Stimulated activated CD4-positive, alpha-beta T cell treated with anti-CD3 and anti-CD28 coated beads, Interleukin-1b, Interleukin-23, amount 100 ng/mL, for 1 hour (primary cell): ENCODE measurements at places on chromosomes 13 and 19.

DNA sequence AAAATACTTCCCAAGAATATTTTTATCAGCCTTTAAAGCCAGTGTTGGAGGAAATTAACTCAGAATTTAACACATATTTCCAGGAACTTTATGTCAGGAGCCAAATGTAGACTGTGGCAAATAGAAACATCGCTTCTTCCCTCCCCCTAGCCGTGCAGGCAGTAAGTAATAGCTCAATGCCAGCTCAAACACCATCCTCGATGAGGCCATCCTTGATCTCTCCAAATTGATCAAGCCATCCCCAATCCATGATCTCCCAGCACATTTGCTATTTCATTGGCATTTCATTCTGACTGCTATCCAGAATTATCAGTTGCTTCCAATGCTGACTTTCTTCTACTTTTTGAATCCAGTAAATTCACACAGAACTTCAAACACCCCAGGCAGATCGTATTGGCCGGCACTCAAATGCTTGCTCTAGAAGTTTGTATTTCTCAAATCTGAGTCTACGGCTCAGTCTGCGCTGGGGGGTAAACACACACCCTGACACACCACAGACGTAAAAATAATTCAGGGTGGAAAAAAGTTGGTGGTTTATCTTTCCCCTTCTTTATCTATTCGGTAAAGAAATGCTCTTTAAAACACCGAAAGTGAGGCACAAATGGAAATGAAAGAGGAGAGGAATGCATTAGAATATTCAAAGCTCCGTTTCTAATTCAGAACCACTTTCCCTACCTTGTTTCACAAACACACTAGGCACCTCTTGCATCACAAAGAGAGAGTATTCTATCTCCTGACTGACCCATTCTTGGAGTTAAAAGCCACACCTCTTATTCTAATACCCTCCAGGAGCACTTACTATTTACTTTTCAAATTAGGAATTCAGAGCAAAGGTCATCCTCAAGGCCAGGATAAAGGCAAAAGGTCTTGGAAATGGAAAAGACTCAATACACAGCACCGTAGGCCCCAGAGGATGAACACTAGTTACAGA, 991 bp downstream of the OBI1 start:
- no peak for DNase-seq

DNA sequence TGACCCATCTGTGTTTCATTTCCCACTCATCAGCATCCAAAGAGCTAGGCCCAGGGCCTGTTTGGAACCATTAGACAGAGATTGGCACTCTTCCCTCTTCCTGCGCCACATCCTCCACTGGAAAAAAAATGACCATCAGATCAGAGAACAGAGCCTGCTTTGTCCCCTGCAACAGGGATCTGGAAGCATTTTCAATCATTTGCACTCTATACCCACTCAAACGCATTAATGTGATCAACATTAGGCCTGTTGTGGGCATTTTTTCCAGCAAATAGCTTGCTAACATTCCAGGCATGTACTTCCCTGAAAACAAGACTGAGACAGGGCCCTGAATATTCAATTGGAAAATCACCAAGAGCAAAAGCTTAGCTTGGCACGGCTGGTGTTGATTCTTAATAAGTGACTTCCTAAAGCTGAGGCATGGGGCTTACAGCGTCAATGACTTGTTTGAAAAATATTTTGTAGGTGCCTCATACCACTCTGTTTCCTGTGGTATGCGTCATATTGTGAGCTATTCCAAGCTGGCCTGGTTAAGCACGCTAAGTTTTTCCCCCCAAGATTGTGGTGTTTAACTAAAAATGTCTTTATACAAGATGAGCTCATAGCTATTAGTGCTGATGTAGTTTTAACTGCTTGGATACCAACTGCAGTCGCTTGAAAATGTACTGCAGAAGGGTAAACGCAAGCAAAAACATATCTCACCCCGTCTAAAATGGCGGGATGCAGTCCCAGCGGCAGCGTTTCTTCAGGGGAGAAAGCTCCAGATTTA, 404.4 kb downstream of the SPRY2 start:
- no peak for DNase-seq

DNA sequence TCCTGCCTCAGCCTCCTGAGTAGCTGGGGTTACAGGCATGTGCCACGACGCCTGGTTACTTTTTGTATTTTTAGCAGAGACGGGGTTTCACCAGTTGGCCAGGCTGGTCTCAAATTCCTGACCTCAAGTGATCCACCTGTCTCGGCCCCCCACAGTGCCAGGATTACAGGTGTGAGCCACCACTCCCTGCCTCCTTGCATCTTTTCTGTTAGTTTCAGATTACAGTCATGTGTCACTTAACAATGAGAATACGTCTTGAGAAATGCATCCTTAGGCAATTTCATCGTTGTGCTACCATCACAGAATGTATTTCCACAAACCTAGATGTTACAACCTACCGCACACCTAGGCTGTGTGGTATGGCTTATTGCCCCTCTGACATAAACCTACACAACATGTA, 180.4 kb downstream of the TM9SF2 start:
- DNase-seq: no peak

DNA sequence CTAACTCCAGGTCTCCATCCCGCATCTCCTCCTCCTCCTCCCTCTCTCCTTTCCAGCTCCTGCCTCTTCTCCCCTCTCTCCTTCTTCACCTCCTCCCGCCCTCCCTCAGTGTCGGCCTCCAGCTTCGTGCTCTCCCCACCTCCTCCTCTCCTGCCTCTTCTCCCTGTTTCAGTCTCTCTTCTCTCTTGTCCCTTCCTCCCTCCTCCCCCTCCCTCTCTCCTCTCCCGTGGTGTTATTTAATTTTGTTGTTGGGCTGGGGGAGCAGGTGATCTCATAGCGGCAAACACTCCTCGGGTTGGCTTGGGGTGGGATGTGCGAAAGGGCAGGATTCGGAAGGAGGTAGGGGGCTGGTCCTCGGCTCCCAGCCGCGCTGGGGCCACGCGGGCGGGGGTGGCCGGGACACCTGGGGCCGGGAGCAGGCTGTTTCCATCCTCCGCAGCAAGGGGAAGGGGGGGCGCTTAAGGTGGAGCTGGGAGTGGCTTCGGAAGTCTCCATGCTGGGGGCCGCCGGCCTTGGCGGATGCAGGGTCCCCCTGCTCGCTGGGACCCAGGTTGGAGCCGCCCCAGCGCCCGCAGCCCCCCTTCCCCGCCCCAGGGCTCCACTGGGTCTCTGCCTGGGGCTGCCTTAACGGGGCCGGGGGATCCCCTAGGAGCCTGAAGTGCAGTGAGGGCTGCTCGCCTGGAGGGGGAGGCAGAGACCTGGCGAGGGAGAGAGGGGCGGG, at the start of gene CA11:
TSS of gene CA11 (minus strand) at position 187 of the 721 bp plus-strand sequence. CDS start 555 bp downstream, outside the sequence.
- peak; percentile 81 for DNase-seq

DNA sequence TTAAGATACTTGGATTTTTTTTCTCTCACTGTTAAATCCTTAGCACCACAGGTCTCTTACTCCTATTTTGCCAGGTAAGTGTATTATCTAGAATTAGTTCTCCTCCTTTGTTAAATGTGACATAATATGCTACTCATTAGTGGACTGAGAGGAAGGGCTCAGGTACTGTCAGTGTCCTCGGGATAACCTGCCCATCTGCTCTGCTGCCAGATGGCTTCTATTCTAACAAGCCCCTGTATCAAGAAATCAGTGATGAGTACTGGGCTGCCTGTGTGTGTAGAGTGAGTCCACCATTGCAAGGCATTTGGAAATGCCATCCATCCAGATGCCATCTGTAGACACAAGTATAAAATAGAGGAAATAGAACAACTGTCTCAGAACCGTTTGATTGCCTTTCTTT, 209.6 kb downstream of the ATP8A2 start:
- no peak for DNase-seq

GRCh38 chr13:45807520-45808099, 43.9 kb downstream of the SIAH3 start:
- DNase-seq: no peak

DNA sequence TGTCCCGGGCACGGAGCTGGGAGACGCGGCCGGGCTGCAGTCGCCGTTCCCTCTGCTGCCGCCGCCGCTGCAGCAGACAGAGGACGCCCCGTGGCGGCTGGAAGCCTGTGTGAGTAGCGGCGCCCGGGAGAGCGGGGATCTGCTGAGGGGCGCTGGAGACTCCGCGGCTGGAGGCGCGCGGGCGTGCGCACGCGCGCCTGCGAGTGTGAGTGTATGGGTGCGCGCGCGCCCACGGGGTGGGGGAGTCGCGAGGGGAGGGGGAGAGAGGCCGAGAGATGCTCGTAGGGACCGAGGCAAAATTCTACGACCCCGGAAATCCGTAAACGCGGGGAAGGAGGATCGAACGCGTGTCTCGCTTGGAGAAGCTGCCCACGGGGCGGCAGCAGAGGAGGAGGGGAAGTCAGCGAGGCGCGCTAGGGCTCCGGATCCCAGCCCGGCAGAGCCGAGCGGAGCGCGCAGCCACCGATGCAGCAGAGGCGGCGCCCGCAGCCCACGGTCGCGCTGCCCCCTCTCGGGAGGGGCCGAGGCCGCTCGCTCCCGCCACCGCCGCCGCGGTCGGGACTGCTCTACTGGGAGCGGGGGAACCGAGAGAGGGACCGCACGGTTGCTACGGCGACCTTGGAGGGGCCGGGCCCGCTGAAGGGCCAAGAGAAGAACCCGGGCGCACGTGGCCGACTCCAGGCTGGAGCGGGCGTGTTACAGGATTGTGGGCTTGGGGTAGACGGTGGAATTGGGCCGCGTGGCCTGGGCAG, at the start of gene ENOX1:
TSS of gene ENOX1 (minus strand) at position 207 of the 752 bp plus-strand sequence.
- DNase-seq: no peak

DNA sequence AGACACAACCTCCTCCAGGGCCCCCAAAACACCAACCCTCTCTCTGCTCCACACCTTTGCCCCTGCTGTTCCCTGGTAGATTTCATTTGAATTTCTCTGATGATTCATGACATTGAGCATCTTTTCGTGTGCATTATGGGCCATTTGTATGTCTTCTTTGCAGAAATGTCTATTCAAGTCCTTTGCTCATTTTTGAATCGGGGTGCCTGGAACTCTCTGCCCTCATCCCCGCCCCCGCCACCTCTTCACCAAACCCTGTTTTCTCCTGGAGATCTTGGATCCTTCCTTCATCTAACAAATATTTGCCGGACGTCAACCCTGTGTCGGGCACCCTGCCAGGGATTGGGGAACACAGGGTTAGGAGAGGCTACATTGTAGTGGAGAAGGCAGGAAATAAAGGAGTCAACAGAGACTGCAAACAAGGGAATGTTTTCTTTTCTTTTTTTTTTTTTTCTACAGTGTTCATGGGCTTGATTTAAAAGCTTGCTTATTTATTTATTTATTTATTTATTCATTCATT, 25.5 kb upstream of the SLC1A5 start:
- DNase-seq: no peak

- DNase-seq: no peak
Observed at GRCh38 chr13:112714376-112715174, 24.7 kb downstream of the ATP11A start.

DNA sequence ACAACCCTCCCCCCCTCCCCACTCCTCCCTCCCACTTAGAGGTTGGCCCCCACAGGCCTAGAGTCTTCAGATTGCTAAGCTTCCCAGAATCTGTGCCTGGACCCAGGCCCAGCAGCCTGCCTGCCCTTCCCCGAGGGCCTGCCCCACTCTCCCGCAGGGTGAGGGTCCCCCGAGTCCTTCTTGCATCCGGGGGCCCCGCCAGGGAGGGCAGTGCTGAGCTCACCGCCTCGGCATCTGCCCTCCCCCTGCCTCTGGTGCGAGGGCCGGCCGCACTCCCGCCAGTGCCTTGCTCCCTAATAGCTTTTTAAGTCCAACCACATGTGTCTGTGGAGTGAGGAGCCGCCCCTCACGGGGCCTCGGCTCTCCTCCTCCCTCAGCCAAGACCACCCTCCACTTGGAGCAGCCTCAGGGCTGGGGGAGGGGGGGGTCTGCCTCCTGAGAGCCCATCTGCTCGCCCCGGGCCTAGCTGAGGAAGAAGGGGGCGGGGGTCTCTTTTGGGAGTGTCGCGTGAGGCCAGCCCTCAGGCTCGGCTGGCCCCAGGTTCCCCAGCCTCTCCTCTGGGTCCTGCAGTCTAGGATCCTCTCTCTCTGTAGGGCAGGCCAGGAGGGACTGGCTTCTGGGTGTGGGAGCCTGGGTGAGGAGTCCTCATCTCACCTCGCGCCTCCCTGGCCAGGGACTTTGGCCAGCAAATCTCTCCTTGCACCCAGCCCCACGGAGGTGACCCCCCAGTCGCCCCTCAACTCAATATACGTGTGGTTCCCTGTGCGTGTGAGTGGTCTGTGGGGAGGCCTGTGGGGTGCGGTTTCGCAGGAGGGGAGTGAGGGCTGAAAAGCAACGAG, 47.2 kb downstream of the LYL1 start:
- no peak for DNase-seq

DNA sequence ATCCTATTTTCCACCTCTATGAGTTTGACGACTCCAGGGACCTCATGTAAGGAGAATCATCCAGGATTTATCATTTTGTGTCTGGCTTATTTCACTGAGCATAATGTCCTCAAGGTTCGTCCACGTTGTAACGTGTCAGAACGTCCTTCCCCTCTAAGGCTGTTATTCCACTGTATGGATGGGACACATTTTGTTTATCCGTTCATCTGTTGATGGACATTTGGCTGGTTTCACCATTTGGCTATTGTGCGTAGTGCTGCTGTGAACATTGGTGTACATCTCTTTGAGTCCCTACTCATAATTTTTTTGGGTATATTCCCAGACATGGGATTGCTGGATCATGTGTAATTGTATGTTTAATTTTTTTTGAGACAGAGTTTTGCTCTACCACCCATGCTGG, 21.5 kb downstream of the CRTC1 start:
- DNase-seq: no peak

DNA sequence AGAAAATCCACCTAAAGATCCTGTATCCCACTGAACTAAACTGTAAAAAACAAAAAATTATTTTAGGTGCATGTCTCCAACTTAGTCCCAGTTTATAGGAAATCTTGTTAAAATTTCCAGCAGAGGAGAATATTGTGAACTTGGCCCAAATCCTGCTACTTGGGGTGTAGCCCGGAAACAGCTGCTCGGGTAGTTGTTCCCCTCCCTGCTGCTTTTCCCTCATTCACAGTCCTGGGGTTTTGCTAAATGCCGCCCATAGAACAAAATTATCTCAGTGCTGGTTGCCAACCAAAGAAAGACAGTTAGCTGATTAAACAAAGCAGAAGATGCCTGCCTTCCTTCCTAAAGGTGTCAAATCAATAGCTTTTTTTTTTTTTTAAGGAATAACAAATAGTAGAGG, 330.5 kb upstream of the KLF12 start:
- DNase-seq: no peak

DNA sequence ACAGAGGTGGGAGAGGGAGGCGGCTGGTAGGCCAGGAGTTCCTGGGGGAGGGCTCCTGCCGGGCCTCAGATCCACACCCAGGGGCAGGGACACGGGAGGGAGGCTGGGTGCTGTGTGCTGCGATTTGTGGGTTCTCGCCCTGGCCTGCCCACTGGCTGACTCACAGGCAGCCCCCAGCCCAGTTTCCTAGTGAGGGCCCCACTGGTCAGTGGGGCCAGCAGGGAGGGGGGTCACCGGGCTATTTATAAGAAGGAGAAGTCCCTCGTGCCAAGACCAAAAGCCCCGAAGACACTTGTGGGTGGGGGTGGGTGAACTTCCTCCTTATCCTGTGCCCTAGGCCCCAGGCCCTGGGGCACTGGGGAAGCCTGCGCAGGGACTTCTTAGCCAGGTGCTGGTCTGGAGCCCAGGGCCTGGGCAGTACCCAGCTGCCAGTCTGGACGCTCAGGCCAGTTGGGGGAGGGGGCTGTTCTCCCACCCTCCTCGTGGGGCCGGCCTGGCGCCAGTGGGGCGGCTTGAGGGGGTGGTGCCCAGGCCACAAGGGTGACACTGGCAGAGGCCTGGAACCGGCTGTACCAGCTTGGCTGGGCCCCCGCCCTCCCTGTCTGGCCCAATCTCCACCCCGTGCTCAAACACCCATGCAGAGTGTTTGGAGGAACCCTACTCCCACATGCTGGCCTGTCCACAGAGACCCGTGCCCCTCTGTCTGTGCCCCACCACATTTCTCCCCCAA, 5.0 kb upstream of the JUNB start:
- no peak for DNase-seq

GRCh38 chr13:72127031-72127430, 260.0 kb upstream of the DACH1 start:
- DNase-seq: no peak
